Natural killer cell (primary cell): ENCODE measurements at places on chromosomes 5 and 9. TPM values are rescaled to one million over a fixed set of nuclear protein-coding genes. Genes with fewer than 3 reads are reported as not detected.

SNCAIP gene
- not detected for total RNA-seq

DNA sequence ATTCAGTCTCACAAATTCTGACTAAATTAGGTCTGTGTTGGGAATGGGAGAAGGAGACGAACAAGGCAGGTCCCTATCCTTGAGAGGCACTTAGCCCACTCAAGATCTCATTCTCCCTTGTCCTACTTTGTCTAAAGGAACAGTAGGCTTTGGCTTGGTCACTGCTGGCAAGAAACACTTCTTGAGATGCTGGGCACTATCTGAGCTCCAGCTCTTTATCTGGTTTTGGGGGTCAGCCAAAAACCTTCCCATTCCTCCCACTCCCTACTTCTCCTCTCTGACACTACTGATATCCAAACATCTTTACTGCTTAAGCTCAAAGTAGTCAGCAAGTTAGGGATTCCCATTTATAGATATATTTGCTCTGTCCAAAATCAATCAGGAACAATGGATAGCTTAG, 155.2 kb downstream of the MAPKAP1 start:
- no peaks in the 10 kb centered on the region for H3K36me3 ChIP-seq
- no peak overlapping the region for H3K4me3 ChIP-seq
- no peaks in the 10 kb centered on the region for H3K4me1 ChIP-seq
- H3K27me3 ChIP-seq: no peaks in the 10 kb centered on the region
- H3K27ac ChIP-seq: no peak overlapping the region
- DNase-seq: no peak

- no peak overlapping the region for H3K27ac ChIP-seq
- no peak overlapping the region for H3K4me3 ChIP-seq
- H3K36me3 ChIP-seq: no peaks in the 10 kb centered on the region
- DNase-seq: no peak
- no peaks in the 10 kb centered on the region for H3K4me1 ChIP-seq
- H3K27me3 ChIP-seq: no peaks in the 10 kb centered on the region
These were observed 334.1 kb upstream of the CD180 start for GRCh38 chr5:67530609-67531255.

DNA sequence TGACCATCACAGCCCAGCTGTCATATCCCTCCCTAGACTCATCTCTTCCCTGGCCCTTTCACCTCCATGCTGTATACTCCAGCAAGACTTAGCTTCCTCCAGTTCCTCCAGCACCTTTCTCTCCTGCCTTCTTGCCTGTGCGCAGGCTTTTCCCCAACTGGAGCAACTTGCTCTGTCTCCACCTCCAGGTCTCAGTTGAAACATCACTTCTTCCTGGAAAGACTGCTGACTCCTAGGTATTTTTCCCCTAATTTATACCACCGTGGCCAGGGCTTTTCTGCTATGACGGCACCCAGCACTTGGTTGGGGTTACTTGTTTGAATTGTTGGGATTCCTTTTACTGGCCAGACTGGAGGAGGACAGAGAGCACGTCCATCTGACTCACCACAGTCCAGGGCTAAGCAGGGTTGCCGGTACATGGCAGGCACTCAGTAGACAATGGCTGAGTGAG, 67.5 kb downstream of the KCNIP1 start:
- no peak overlapping the region for H3K4me3 ChIP-seq
- H3K4me1 ChIP-seq: no peaks in the 10 kb centered on the region
- DNase-seq: no peak
- H3K36me3 ChIP-seq: no peaks in the 10 kb centered on the region

DNA sequence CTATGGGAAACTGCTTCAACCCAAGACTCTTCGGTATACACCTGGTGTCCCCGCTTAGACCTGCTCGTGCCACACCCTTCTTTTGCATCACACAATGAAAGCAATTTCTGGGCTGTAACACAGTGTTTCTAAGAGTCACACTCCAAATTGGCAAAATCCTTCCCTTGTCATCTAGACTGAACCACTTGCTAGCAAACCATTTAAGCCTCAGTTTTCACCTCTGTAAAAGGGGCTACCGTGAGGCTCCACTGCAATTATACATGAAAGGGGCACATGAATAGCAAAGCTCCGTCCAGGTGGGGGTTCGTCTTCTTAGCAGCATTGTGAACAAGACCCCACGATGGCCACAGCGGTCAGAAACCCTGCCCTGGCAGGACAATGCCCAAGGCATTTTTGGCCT, 166.8 kb downstream of the PAX5 start:
- no peaks in the 10 kb centered on the region for H3K27me3 ChIP-seq
- no peak for DNase-seq
- H3K4me1 ChIP-seq: no peaks in the 10 kb centered on the region
- H3K36me3 ChIP-seq: no peaks in the 10 kb centered on the region

DNA sequence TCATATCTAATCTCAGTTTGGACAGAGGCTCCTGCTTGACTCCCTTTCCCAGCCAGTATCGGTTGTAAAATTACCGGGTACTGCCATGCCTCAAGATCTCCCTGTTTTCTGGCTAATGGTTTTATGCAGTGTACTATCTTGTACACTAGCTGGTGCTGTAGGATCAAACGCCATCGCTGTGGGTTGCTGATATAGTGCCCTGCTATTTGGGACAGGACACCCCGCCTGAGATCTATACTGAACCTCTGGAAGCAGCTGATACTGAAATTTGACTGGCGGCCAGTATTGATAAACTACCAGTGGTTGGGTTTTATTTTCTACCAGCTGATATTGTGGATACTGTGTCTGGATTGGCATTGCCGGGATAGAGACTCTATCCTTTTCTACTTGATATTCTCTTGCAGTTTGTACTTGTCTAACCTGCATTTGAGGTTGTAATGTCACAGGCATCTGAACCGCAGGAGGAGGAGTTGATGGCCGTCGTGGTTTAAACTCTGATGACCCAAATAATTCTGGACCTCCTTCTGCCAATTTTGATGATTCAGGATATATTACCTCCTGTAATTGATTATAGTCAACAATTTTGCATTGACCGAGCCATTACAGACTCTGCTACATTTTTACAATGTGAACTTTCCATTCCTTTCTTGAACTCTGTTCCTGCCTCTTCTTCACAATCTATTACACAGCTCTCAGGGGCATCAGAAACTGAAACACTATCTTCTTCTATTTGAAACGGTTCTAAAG, 112.5 kb upstream of the LARP1 start:
- peaks cover 12% of the 10 kb centered on the region for H3K4me1 ChIP-seq
- no peak overlapping the region for H3K4me3 ChIP-seq
- H3K27me3 ChIP-seq: no peaks in the 10 kb centered on the region
- no peak overlapping the region for H3K27ac ChIP-seq
- no peak for DNase-seq

CARTPT gene
- not detected for total RNA-seq

- no peaks in the 10 kb centered on the region for H3K27me3 ChIP-seq
- H3K4me3 ChIP-seq: peak overlapping the region; percentile 72
- peak overlapping the region; percentile 96 for H3K27ac ChIP-seq
These were observed 26.1 kb upstream of the ANXA2R start for GRCh38 chr5:43065948-43066798.

TAF11L9 gene
- not detected for total RNA-seq

DNA sequence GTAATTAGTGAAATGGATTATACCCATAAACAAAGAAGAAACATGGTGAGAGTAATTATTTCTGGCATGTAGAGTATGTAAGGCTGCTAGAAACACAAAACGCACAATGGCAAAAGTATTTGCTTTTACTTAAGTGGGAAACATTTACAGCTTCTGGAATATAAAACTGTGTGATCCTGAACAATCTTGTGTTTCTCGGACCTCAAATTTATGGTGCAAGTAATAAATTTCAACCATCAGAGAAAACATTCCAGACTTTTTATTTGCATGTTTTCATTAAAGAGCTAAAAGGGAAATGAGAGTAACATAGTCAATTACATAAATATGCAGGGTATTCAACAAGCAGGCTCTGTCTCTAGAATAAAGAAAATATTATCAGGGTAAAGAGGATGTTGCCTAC, 17.2 kb upstream of the PRR16 start:
- no peaks in the 10 kb centered on the region for H3K27me3 ChIP-seq
- no peak overlapping the region for H3K27ac ChIP-seq

DNA sequence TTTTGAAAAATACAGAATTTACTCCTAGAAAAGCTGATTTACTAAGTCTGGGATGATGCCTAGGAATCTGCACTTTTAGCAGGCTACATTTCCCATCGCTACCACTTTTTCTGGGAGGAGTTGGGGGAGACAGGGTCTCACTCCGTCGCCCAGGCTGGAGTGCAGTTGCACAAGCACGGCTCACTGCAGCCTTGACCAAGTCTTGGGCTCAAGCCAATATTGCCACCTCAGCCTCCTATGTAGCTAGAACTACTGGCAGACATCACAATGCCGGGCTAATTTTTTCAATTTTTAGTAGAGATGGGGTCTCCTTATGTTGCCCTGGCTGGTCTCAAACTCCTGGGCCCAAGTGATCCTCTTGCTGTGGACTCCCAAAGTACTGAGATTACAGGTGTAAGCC, 85.9 kb downstream of the NR6A1 start:
- H3K4me3 ChIP-seq: no peak overlapping the region
- H3K27ac ChIP-seq: no peak overlapping the region
- peaks cover 2% of the 10 kb centered on the region for H3K36me3 ChIP-seq
- H3K4me1 ChIP-seq: peaks cover 12% of the 10 kb centered on the region

DNA sequence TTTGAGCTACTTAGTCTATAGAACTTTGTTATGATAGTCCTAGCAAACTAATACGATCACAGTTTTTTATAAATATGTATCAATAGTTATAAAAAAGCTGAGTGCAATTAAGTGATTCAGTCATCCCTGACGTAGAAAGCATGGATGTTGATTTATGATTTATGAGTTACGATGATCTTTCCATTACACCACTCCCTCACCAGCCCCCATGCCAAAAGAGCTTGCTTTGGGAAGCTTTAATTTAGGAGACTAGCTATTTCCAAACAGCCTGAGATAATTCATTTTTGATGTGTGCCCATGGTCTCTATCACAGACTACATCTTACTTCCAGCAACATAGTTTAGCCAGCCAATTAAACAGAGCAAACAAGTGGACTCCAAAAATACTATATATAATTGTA, 256.8 kb downstream of the GABRG2 start:
- no peak for DNase-seq
- H3K4me3 ChIP-seq: no peak overlapping the region
- H3K27ac ChIP-seq: no peak overlapping the region
- no peaks in the 10 kb centered on the region for H3K4me1 ChIP-seq

- H3K27ac ChIP-seq: peak overlapping the region; percentile 93
- H3K27me3 ChIP-seq: no peaks in the 10 kb centered on the region
These were observed 40.8 kb downstream of the NAIF1 start for GRCh38 chr9:128026255-128026772.

DNA sequence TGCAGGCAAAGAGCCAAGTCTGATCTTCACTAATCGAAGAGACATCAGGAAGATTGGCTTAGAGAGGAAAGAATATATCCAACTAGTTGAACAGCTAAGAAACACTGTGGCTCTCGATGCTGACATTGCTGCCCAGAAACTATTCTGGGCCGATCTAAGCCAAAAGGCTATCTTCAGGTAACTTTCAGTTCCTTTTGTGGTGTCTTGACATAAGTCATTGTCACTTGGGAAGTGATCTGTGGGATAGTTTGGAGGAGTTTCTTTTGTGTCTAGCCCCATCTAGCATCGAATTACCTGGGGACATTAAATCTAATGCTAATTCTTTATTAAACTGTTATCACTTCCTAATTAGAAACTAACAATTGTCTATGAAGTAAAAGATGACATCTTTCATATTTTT, 24.0 kb downstream of the VLDLR start:
- no peaks in the 10 kb centered on the region for H3K27me3 ChIP-seq
- no peaks in the 10 kb centered on the region for H3K4me1 ChIP-seq
- no peak for DNase-seq
- H3K4me3 ChIP-seq: no peak overlapping the region

GRCh38 chr5:2549900-2550299, 201.6 kb downstream of the IRX2 start:
- H3K4me1 ChIP-seq: no peaks in the 10 kb centered on the region
- H3K36me3 ChIP-seq: no peaks in the 10 kb centered on the region
- no peaks in the 10 kb centered on the region for H3K27me3 ChIP-seq
- no peak overlapping the region for H3K4me3 ChIP-seq
- DNase-seq: no peak

- peaks cover 31% of the 10 kb centered on the region for H3K36me3 ChIP-seq
- H3K4me3 ChIP-seq: no peak overlapping the region
- no peaks in the 10 kb centered on the region for H3K27me3 ChIP-seq
- DNase-seq: no peak
- no peak overlapping the region for H3K27ac ChIP-seq
These were observed 73.1 kb upstream of the SAP30L start for GRCh38 chr5:154372661-154373060.

DNA sequence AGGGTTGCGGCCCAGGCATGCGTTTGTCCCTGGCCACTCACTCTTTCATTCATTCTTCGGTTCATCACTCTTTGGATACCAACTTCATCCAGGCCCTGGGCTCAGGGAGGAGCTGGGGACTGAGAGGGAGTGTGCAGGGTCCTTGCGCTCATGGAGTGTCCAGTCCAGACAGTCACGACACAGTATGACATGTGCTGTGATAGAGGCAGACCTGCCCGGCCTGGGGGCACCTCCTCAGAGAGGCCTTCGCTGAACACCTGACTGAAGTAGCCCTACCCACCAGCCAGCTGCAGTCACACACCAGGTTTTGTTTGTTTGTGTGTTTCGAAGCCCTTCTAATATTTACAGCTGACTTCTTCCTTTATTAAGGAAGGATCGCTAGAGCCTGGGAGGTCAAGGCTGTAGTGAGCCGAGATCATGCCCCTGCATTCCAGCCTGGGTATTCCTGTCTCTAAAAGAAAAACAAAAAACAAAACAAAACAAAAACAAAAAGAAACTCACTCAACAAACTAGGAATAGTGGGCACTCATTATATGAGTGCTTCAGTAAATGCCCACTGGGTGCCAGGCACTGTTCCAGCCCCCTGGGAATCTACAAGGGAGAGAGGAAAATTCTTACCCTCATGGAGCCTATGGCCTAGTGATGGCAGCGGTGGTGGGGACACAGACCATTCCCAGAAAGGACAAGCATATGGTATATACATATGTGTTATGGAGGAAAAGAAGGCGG, 6.3 kb upstream of the PSD2 start:
- H3K27ac ChIP-seq: no peak overlapping the region
- H3K36me3 ChIP-seq: no peaks in the 10 kb centered on the region
- peaks cover 7% of the 10 kb centered on the region for H3K27me3 ChIP-seq
- no peak for DNase-seq
- H3K4me1 ChIP-seq: peaks cover 16% of the 10 kb centered on the region

CCL28 gene
- total RNA-seq: 17.5 TPM

OCLN gene
- 1.3 TPM for total RNA-seq

TCF7 gene
- total RNA-seq: 203 TPM

DNA sequence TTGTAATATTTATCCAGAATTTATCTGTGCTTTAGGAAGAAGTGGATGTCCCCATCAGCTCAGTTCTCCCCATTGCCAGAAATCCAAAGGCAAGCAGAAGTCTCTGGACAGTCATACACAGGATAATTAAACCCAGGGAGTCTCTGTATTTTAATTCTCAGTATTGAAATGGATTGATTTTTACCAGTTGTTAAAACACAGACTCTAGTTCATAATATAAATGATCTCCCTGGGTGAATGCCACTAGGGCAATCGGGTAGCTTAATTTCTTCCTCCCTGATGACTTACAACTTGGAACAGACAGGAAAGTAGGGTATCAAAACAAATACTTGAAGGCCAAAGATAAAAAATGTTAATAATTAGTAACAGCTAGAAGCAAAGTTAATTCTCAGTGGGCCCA, 66.5 kb upstream of the DAP start:
- no peaks in the 10 kb centered on the region for H3K4me1 ChIP-seq
- H3K27me3 ChIP-seq: no peaks in the 10 kb centered on the region
- no peak overlapping the region for H3K4me3 ChIP-seq
- H3K36me3 ChIP-seq: no peaks in the 10 kb centered on the region
- no peak for DNase-seq
